Stimulated activated CD4-positive, alpha-beta T cell treated with anti-CD3 and anti-CD28 coated beads, Interleukin-4, amount 100 ng/mL, for 4 hours (primary cell): ENCODE measurements at places on chromosomes 4 and X.

GRCh38 chrX:12505127-12505526 lies 286.1 kb upstream of the PRPS2 start:
- DNase-seq, result no peak

DNA sequence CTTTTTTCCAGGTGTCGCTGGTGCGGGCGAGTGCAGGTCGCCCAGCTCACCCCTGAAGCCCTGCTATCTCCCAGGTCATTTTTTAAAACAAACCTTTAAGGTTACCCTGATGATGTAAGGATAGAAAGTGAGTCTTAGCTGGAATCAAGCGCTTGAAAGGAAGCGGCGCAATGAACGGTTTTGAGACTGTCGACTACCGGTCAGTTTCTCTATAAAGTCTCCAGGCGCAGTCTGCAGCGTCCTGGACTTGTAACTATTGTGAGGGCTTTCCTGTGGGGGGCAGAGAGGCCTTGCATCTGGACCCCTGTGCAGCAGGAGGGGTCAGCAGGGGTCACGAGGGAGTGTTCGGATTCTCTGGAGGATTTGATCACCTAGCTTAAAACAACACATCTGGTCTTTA lies 1.6 kb downstream of the KIT start:
- DNase-seq, result no peak

DNA sequence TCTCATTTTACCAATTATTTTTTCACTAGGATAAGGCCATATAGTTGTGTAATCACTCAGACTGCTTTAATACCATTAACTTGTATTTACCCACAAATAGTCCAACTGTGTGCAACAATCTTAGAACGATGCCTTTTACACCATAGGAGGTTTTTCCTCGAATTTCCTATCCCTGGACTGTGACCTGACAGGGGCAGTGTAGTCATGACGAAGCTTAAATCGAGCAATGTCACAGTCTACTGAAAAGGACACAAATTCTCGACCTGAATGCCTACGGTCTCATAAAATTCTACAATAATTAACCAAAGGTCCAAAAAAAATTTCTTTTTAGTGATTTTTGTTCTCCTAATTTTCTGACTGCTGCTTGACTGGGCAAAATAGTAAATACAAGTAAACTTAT lies 208.9 kb downstream of the ADAMTS3 start:
- no peak for DNase-seq

DNA sequence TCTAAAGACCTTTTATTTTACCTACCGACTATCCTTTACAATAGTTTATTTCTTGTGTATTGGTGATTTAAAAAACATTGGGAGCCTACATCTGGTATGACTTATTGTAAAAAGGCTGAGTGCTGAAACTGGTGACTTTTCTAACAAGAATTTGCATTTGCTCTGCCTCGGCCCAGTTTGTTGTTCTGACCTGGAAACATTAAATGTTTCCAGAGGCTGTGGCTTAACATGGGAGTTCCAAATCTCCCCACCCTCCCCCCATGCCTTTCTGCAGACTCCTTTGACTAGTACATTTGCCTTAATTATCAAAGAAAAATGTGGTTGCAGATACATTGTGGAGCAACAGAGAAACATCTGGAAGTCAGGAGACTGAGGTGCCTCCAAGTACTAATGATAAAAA lies 39.8 kb downstream of the SPCS3 start:
- no peak for DNase-seq

DNA sequence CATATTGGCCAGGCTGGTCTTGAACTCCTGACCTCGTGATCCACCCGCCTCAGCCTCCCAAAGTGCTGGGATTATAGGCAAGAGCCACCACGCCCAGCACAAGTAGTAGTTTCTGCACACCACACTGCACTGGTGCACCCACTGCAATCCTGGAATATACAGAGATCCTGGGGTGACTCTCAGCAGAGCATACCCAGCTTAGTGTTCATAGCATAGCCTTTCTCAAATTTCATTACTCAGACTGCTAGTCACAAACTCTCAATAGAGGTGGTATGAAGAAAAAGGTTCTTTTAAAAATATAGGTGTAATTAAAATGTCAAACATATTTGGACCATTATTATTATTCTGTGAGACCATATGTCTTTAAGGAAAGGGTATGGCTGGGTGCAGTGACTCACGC lies 6.2 kb upstream of the ARHGAP10 start:
- no peak for DNase-seq

DNA sequence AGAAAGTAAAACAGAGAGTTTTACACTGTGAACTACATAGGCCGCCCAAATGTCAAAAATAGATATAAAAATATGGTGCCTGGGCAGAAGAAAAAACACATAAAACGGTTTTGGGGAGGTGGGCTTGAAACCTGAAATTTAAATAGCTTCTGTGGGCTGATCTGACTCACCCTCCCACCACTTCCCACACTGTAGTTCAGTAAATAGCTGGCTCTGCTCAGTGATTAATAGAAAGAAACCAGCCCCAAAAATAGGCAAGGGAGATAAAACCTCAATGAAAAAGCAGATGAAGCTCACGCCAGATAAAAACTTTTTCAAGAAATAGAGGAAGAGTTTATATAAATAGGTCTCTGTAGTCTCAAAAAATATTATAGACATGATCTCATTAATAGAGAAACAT lies 13.2 kb upstream of the COX7B2 start:
- no peak for DNase-seq

- DNase-seq, result peak; percentile 61
Observed at GRCh38 chr4:8229331-8229975, 30.4 kb downstream of the SH3TC1 start.

DNA sequence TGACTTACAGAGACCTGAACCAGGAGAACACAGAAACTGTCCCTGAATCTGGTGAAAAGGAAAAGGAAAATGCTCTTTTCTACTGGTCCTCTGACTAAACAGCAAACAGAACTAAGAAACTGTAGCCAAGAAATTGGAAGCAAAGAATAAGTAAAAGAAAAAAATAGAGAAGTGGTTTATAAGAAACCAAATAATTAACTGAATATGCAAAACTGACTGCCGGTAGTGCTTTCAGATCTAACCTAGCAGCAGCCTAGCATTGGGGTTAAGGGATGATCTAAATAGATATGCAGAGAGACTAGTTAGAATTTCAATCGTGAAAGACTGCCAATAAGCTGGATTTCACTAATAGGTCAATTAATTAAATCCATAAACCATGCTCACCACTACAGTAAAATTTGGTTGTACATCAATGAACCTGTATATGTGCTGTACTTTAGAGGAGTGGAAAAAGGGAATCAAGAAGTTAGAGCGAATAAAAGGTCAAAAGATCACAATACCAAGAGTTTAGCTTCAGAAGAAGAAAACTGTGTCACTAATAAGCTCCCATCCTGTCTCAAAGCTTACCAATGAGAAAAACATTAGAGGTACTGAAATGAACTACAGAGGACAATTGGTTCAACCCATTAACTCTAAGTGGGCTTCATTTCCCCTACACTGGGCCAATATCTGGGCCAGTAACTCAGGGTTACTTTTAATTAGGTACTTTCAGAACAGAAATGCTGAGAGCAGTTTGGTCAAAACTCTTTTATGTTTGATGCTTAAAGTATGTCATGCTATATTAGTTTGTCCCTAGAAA lies 53.6 kb downstream of the KLHL13 start:
- no peak for DNase-seq

DNA sequence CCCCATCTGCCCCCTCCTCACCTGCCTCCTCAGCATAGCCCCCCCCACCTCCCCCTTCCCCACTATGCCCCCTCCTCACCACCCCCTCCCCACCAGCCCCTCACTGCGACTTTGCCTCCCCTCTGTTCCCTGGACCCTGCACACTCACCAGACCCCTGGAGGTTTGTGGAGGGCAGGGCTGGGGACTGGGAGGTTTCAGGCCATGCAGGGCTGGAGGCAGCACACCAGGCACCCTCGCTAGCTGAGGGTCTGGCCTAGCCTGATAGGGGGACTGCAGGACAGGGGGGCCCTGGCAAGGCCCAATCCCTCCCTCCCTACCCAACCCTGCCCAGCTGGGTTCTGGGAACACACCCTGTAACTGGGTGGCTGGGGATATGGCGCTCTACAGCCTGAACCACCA lies 28.0 kb downstream of the TACC3 start:
- DNase-seq, result no peak

DNA sequence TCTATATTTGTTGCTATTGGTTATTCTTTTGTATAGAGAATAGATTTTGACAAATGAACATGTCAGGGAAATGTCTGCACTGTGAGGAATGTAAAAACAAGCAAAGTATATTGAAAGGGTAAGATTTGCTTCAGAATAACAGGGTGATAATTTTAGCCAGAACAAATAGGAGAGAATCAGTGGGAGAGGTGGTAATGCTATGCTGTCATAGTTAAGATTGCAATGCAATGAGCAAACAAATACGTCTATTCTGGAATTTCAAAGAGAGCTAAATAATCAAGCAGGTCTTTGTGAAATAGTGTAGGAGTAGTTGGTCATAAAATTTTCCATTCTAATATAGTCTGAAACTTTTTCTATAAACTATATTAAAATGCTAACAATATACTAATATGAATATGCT lies 1478.4 kb downstream of the TECRL start:
- no peak for DNase-seq

DNA sequence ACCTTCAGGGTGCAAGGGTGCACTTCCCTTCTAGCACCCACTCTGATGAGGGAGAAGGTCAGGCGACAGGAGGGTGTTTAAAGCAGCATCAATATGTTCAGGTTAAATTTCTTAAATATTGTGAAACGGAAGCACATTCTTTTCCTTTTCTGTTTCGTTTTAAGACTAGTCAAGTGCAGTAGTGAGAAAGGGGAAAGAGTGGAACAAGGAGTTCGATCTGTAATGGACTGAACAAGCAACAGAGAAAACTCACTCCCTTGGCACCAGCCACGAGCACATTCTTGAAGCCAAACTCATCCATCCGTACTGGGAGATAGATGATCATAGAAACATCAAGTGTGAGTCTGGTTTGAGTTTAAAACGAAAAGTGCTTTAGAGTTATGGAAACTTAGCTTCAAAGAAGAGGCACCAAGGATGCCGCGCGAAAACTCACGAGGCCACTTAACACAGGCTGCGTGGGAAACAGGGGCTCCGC lies 815 bp downstream of the FAM53A start:
- no peak for DNase-seq

- peak; percentile 14 for DNase-seq
Observed at GRCh38 chr4:110198435-110199416, at the start of gene ELOVL6. ELOVL6 (minus strand) TSS chr4:110198615; CDS start chr4:110198335, 280 bp downstream.

DNA sequence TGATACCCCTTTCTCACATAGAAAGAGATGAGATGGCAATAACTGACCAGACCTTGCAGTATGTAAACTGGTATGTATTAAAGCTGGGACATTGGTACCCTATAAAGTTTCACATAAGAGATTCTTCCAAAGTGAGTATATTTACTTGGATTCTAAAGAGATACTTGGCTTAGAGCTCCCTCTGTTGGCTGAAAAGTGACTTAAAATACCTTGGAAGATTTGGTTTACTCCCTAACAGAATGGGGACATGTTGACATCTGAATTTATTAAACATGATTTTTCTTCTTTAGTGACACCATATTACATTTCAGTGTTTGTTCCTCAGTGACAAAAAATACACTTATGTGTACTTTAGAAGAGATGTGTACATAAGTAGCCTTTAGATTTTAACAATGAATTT lies 47.9 kb upstream of the RGN start:
- no peak for DNase-seq

DNA sequence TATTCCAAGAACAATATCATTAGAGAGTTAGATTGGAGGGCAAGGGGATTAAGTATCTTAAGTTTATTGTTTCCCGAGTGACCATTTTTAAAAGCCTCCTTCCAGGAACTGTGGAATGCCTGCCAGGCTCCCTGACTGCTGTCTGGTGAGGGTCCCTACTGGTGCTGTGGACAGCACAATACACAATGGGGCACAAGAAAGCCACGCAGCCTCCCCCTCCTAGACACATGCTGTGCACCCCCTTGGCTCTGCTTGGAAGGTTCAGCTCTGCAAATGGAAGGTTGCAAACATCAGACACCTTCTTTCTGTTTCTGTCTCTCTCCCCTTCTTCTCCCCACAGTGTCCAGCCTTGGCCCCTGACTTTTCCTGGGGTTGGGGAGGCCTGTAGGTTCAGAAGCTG lies 153.2 kb downstream of the SHROOM3 start:
- no peak for DNase-seq

DNA sequence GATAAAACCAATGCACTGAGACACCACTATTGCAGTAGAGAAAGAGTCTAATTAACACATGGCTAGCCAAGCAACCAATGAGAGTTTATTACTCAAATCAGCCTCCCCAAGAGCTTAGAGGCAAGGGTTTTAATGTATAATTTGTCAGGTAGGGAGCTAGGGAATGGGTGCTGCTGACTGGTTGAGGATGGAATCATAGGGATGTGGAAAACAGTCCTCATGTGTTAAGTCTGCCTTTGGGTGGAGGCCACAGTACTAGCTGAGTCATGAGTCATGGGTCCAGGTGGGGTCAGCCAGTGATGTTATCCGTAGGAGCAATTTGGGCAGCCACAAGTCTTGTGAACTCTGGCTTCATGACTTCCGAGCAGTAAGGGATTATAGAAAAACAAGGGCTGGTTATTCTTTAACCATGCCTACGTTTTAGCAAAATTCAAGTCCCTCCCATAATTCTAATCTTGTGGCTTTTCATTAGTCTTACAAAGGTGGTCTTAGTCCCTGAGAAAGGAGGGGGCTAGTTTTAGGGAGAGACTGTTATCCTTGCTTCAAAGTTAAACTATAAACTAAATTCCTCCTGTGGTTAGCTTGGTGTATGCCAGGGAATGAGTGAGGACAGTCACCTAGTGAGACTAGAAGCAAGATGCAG lies 25.1 kb upstream of the PLAC8 start:
- DNase-seq, result no peak

- DNase-seq, result no peak
Observed at GRCh38 chr4:39051492-39051891, 10.5 kb upstream of the KLHL5 start.

GRCh38 chr4:143531380-143531779 lies 17.9 kb downstream of the SMARCA5 start:
- no peak for DNase-seq

GRCh38 chr4:77465271-77465670 lies 140.3 kb upstream of the CXCL13 start:
- DNase-seq, result no peak

DNA sequence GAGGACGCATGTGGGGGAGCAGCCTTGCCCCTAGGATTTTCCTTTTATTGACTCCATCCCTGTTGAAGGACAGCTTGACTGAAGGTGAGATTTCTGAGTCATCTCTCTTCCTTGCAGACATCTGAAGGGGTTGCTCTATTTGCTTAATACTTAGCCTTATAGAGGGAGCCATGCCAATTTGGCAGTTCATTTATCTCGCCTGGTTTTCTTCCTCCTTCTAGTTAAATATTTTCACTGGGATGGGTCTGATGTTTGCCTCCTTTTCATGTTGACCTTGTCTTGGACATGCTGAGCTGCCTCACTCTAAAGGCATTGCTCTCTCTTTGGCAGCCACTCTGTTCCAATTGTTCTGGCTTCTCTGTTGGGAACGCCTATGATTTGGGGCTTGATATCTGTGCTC lies 151.0 kb upstream of the PSAPL1 start:
- DNase-seq, result no peak

- no peak for DNase-seq
Observed at GRCh38 chr4:164596318-164596878, 157.5 kb upstream of the SMIM31 start.

- peak; percentile 27 for DNase-seq
Observed at GRCh38 chr4:87985097-87985886, 9.8 kb downstream of the SPP1 start.
